Right cardiac atrium (tissue), 5 donors: ENCODE measurements at places on chromosomes 2 and 18. TPM values are rescaled to one million over a fixed set of nuclear protein-coding genes. Genes with fewer than 3 reads are reported as not detected.

CRIM1 gene
- polyA plus RNA-seq, result 10.5 TPM

MEP1B gene
- not detected for polyA plus RNA-seq

SERPINE2 gene
- 24.2 TPM for polyA plus RNA-seq

HIBCH gene
- polyA plus RNA-seq, result 25.2 TPM

RAB6C gene
- 0.07 TPM for polyA plus RNA-seq

NEU2 gene
- not detected for polyA plus RNA-seq

SH2D6 gene
- 0.29 TPM for polyA plus RNA-seq

COL3A1 gene
- polyA plus RNA-seq, result 48.2 TPM

SMAD4 gene
- 14.8 TPM for polyA plus RNA-seq

NT5DC4 gene
- not detected for polyA plus RNA-seq

OTOS gene
- polyA plus RNA-seq, result not detected

SLC9A4 gene
- polyA plus RNA-seq, result not detected

VIL1 gene
- 0.11 TPM for polyA plus RNA-seq

ACOXL gene
- polyA plus RNA-seq, result 0.02 TPM

ZNF385B gene
- 32.6 TPM for polyA plus RNA-seq

ST6GAL2 gene
- polyA plus RNA-seq, result 0.29 TPM

HOXD11 gene
- polyA plus RNA-seq, result not detected

MRO gene
- polyA plus RNA-seq, result 5.8 TPM

ACVR1C gene
- polyA plus RNA-seq, result 0.36 TPM

CCDC148 gene
- 0.23 TPM for polyA plus RNA-seq

HTR2B gene
- 2.3 TPM for polyA plus RNA-seq

RESP18 gene
- not detected for polyA plus RNA-seq
